Activated T-cell treated with anti-CD3 and anti-CD28 coated beads, Interleukin-2, amount 50 U/mL, for 1 hour (primary cell): ENCODE measurements at places on chromosomes 3 and 15.
A peak's percentile ranks its signal among the peaks of the same experiment; 100 is the strongest.

GRCh38 chr3:20652231-20652986 lies 466.4 kb upstream of the SGO1 start:
- DNase-seq: no peak

GRCh38 chr3:22962244-22962643 lies 240.9 kb upstream of the UBE2E2 start:
- no peak for DNase-seq

DNA sequence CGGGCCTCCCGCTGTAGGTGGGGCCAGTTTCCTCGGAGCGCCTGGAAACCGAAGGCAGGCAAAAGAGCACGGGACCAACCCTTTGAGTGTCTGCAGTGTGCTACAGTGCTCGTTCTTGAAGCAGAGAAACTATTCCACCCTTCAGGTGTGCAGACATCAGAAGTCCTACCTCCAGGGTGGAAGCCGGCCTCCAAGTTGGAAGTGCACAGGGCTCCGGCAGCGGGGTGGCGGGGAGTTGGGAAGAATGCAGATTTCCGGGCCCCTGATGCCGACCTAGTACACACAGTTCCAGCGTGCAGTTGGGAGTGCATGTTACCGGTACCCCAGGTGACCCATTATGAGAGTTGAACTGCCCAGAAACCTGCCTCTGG lies 3.0 kb downstream of the KLF13 start:
- no peak for DNase-seq

- no peak for DNase-seq
These were observed 10.0 kb downstream of the WWTR1 start for GRCh38 chr3:149647812-149648211.

GRCh38 chr3:40333852-40334251 lies 24.3 kb downstream of the EIF1B start:
- DNase-seq: no peak

GRCh38 chr3:87270908-87271700 lies 5.3 kb downstream of the POU1F1 start:
- DNase-seq: no peak

DNA sequence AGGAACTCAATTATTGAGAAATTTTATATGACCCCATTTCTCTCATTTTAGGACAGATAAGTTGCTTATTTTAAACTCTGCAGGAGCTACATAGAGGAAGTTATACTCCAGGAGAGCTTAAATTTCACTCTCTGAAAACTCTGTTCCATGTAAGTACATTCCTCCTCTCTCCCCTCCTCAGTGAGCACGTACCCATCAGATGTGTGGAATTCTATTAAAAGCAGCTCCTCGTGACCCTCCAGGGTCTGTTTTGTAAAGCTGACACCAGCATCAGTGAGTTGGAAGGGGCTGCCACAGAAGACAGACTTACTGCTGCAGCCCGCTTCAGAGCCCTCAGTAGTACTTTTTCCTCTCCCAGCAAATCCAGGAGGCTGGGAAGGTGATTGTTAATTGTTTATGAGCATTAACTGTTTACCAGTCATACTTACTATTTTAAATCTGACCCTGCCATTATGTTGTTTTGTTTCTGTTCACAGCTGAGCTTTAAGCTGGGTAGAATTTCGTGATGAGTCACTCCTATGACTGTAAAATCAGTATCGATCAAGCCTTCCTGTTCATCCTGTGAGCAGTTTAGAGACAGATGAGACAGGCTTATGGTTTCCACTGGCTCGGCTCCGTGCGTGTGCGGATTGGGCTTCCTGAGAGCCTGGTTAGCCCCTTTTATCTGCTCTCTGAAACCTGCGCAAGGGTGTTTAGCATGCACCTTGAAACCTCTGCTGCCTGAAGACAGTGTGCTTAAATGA lies 20.4 kb downstream of the IGF1R start:
- peak; percentile 34 for DNase-seq

DNA sequence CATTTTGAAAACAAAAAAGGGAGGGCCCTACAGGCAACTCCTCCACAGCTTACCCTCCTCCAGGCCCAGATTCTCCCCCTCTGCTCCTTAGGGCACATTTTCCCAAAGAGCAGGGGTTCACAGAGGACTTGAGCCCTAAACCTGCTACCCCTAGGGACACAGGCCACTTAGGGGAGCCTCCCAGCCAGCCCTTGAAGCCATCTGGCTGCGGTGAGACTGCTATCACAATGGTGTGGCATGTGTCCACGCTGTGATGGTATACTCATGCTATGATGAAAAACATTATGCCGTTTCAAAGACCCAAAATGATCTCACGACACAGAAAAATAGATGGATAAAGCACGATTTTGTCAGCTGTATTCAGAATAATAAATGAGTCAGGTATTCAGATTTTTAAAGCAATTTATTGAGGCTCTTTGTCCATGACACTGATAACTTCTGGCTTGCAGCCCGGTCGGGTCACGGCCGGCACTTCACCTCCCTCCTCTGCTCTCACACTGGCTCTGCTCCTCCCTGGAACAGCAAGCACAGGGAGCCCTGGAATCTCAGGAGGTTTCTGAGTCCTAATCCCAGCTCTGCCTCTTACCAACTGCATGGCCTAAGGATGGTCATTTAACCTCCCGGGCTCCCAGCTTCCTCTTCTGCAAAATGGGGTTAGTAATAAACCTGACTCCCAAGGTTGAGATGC lies 115.3 kb downstream of the MEGF11 start:
- DNase-seq: no peak

DNA sequence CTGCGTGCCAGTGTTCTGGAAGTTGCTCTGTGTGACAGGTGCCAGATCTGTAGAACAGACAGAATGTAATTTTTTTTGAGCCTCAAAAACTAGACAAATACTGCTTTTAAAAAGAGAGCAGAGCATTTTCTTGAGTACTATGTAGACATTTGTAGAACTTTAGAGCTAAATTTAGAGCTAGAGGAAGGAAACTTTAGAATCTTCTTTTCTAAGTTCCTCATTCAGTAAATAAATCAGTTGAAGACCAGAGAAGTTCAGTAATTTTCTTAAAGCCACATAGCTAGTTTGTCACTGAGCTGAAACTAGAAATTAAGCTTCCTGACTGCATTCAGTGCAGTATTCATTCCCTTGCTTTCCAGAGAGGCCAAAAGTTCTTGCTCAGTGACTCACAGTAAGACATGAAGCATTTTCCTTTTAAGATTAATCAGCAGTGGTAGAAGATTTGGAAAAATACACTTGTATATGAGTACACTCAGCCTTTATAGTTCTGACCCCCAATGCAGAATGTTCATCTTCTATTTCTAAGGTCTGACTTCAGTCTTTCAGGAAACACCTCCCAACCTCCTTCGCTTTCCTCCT lies 83.6 kb upstream of the TSEN2 start:
- DNase-seq: no peak

- no peak for DNase-seq
These were observed 209.0 kb downstream of the LRRN1 start for GRCh38 chr3:4008205-4008604.

DNA sequence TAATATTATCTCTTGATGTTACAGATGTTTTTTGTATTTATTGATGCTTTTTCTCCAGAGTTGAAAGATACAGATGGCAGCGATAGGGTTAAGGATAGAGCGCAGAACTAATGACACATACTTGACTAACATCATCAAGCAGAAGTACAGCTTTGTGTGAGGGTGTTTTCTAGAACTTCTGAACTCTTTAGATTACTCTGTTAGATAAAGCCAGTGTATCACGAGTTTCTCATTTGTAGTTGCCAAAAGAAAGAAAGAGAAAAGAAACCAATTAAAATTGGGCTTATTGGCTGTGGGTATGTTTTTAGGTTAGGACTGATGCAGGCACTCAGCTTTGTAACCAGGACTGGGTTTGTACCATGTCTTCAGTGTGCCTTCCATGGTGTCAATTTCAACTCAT lies 6.6 kb upstream of the GPR171 start:
- DNase-seq: no peak

DNA sequence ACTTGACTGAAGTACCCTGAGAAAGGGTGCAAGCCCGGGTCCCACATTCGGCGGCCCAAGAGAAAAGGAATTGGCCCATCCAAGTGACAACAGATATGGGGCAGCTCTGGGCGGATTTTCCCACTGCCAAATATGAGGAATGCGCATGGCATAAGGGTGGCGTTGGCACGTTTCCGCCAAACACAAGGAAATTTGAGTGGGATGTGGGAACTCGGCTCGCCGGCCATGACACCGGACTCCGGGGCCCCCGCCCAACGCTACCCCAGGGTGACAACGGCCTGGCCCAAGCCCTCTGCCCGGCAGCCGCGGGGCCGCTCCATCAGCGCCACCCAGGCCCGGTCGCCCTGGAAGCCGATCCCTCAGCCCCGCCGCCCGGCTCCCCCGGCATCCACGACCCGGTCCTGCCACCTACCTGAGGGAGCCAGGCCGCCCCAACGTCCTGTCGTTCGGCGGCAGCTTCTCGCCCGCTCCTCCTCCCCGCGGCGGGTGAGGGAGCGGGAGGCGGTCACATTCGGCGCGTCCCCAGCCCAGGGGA lies 449 bp downstream of the RAF1 start:
- DNase-seq: no peak

- no peak for DNase-seq
These were observed 96.4 kb downstream of the MYH15 start for GRCh38 chr3:108414007-108414406.

GRCh38 chr15:65305776-65306175 lies 1.3 kb downstream of the RNU5B-1 start:
- no peak for DNase-seq

DNA sequence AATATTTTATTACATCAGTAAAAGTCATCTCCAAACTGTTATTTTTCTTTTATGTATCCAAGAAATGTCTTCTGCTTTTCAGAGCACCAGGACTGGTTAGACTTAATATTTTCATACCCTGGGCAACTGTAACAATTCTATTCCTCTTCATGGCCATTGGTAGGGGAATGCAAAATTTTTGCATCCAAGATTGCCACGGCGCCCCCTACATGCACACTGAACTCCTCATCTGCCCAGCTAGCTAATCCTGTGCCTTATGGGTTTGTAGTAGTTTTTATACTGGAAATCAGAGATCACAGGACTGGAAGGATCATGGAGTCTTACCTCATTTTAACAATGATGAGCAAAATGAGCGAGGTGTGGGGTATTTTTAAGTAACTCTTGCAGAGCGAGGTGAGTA lies 74.2 kb downstream of the CRTC3 start:
- DNase-seq: peak; percentile 59

- peak; percentile 36 for DNase-seq
These were observed 15.5 kb upstream of the ONECUT1 start for GRCh38 chr15:52805351-52806283.

- DNase-seq: no peak
These were observed 18.4 kb downstream of the CTXND1 start for GRCh38 chr15:80233581-80233980.

DNA sequence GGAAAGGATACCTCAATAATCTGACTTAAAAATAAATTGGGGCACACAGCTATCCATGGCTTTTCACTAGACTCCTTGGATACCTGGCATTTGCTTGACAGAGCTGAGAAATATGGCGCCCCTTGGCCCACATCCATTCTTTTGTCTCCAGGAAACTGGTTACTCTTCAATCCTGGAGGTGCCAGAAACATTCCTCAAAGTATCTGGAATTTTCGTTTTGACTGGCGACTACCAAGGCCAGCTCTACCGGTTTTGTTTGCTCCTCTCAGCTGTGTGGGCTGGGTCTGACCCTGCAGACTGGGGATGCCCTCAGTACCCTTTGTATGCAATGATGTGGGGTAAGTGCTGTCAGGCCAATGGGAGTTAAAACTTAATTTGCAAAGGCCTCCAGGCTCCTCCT lies 27.0 kb downstream of the KATNBL1 start:
- DNase-seq: no peak

DNA sequence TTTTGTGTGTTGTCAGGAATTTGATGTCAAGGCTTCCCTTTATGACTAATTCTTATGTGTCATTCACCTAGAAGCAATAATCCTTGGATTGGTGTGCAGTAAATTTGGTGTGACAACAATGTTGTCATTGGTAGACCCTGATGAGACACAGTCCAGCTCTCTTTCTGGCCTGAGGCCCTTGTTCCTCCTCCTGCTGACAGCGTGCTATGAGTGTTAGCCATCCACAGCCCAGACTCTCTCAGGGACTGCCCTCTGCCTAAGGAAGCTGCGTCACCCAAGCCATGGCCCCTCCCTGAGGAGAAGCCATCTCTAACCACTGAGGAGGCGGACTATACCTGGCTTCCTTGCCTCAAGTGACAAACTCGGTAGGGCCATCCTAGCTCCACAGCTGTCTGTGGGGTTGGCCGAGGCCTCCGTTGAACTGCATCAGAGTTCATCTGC lies 13.3 kb upstream of the TM4SF1 start:
- no peak for DNase-seq

GRCh38 chr3:158710601-158711000 lies 21.7 kb downstream of the RARRES1 start:
- DNase-seq: no peak

DNA sequence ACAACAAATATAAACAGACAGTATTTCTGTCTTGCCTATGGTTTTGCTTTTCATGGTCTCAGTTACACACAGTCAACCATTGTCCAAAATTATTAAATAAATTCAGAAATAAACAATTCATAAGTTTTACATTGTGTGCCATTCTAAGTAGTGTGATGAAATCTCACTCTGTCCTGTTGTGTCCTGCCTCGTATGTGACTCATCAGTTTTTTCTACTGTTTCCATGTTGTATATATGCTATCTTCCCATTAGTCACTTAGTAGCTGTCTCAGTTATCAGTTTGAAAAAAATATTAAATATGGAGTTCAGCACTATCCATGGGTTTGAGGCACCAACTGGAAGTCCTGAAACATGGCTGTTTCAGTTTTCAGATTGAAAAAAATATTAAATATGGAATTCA lies 282.4 kb upstream of the GRM7 start:
- no peak for DNase-seq

GRCh38 chr3:143595456-143596077 lies 252.7 kb downstream of the SLC9A9 start:
- no peak for DNase-seq

GRCh38 chr3:185813691-185814215 lies 11.1 kb downstream of the IGF2BP2 start:
- DNase-seq: no peak

GRCh38 chr3:100556673-100557310 lies 52.6 kb upstream of the ADGRG7 start:
- DNase-seq: no peak

- DNase-seq: no peak
These were observed 70.8 kb downstream of the GPR156 start for GRCh38 chr3:120214176-120214575.

GRCh38 chr3:43155464-43156121 lies 49.7 kb upstream of the POMGNT2 start:
- DNase-seq: no peak

GRCh38 chr15:90145259-90145658 lies 43.0 kb upstream of the IDH2 start:
- DNase-seq: no peak

DNA sequence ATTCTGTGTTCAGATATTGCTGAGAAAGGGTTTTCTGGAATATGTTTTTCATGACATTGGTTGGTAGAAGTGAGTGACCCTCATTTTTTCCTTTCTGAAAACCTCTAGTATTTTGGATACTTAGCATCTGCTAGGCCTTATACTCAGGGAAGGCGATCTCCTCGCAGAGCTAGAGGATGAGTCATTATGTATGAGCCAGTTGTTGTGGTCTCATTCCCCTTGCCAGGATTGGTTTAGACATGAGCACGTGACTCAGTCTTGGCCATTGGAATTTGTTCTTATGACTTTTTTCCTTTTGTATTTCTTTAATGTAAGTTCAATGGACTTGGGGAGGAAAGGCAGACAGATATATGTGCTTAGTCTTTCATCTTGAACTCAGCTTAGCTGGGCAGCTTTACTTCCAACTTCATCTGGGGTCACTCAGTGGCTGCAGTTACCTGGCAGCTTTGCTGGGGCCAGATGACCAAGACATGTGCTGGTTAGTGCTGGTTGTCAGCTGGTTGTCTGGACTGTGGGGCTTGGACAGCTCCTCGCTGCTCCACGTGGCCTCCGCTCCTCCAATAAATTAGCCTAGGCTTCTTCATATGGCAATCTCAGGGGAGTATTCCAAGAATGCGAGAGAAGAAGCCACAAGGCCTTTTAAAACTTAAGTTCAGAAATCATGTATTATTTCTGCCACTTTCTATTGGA lies 207.5 kb downstream of the IL20RB start:
- no peak for DNase-seq
